A673 (cell line): ENCODE measurements at places on chromosomes 16 and 17. TPM values are rescaled to one million over a fixed set of nuclear protein-coding genes. Genes with fewer than 3 reads are reported as not detected.

DNA sequence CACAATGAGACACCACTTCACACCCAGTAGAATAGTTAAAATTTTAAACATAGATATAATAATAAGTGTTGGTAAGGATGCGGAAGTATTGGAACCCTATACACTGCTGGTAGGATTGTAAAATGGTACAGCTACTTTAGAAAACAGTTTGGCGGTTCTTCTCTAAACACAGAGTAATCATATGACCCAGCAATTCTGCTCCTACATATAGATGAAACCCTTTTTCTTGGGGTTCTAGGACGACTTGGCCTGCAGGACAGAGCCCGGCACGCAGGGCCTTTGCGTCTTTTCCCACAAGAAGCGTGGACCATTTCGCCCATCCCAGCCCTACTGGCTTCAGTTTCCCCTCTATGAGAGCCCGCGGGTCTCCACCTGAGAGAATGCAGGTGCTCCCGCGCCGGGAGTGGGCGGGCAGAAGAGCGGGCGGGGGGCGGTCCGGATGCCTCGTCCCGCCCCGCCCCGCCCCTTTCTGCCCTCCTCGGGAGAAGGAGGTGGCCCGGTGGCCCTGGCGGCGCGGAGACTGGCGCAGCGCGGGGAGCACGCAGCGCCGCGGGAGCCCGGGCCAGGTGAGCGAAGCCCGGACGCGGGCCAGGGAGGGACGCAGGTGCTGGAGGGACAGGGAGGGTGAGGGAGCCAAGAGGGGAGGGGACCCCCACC is at the start of gene SDR42E2:
TSS of gene SDR42E2 (plus strand) at position 508 of the 657 bp plus-strand sequence. CDS start 3,077 bp downstream, outside the sequence.
- H3K36me3 ChIP-seq = no peaks in the 10 kb centered on the region
- H3K27me3 ChIP-seq = peaks cover 11% of the 10 kb centered on the region
- no peak within 1 kb of the TSS for H3K4me3 ChIP-seq
- H3K4me1 ChIP-seq = no peaks in the 10 kb centered on the region
- no peak within 1 kb of the TSS for H3K27ac ChIP-seq

Gene HAP1
- 1.4 and 1.5 TPM in 2 replicates for total RNA-seq

DNA sequence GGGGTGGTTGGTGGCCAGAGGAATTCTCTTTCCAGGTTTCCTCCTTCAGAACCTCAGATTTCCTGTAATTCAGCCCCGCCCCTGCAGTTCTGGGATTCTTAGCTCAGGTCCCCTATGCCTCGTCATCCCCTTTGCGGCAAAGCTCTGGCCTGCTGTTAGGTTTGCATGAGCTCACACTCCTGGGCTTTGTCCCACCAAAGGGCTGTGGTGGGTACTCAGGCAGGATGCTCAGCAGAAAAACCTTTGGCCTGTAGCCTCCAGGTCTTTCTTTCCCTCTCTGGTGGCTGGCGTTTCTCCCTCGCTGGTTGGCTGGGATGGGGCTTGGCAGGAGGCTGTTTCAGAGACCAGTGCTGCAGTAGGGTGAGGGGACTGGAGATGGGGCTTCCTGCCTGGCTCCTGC is 9.6 kb upstream of the PLEKHG4 start:
- H3K27ac ChIP-seq = no peak overlapping the region
- no peak for DNase-seq
- H3K27me3 ChIP-seq = no peaks in the 10 kb centered on the region
- no peaks in the 10 kb centered on the region for H3K4me1 ChIP-seq

DNA sequence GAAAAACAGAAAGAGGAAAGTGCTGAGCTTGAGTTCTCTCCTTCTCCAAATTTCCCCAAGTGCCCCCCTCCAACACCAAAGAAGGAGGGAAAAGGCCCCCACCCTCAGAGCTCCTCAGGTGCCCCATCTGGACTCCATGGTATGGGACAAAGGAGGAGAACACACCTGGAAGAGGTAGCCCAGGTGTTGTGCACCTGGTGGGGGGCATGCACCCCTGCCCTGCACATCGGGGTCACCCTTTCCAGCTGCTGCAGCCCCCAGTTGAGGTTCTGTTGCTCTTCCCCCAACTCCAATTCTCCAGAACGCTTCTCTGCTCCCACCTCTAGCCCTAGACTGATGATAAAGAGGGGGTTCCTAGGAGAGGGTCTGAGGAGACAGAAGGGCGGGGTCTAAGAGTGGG is 3.0 kb upstream of the COL1A1 start:
- H3K36me3 ChIP-seq = no peaks in the 10 kb centered on the region
- DNase-seq = no peak
- peaks cover 22% of the 10 kb centered on the region for H3K4me1 ChIP-seq

DNA sequence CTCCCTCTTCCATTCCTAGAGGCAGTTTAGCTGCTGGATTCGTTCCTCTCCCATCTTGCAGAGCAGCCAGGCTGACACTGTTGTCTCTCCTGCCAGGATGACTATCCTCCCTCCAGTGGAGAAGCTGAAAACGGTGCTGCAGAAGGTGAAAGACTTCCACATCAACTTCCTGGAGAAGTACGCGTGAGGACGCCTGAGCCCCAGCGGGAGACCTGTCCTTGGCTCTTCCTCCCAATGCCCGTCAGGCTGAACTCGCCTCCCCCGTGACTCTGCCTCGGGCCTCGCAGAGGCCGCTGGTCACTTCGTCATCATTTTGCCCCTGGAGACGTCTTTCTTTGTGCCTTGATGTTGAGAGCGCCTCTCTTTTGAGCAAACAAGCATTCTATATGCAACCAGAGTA is 44.6 kb downstream of the GPT2 start:
- H3K27ac ChIP-seq = no peak overlapping the region
- H3K27me3 ChIP-seq = no peaks in the 10 kb centered on the region
- peaks cover 19% of the 10 kb centered on the region for H3K36me3 ChIP-seq

DNA sequence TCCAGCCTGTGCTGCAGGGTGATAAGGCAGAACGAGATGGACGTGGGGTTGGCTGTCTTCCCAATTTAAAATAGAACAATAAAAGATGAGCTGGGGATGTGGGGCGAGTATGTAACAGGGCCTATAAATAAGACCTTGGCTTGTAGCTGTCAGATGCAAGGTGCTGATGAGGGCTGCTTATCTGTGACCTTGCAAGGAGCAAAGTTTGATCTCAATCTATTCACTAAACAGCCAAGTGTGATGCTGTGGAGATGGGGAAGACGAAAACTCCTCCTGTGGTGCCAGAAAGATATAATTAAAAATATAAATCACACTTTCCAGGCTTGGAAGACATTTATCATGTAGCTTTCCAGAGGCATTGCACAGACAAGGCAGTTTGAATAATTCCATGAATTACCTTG is 26.7 kb upstream of the TEX2 start:
- no peak for DNase-seq
- H3K27ac ChIP-seq = no peak overlapping the region
- H3K36me3 ChIP-seq = no peaks in the 10 kb centered on the region
- H3K4me3 ChIP-seq = no peak overlapping the region
- no peaks in the 10 kb centered on the region for H3K27me3 ChIP-seq

Gene EVPL
- 0.15 and 0.21 TPM in 2 replicates for total RNA-seq

- H3K27me3 ChIP-seq = no peaks in the 10 kb centered on the region
- no peak overlapping the region for H3K4me3 ChIP-seq
- H3K4me1 ChIP-seq = no peaks in the 10 kb centered on the region
- H3K27ac ChIP-seq = no peak overlapping the region
- no peaks in the 10 kb centered on the region for H3K36me3 ChIP-seq
- DNase-seq = peak; percentile 6
These were observed 19.3 kb downstream of the ANKFN1 start for GRCh38 chr17:56172517-56172982.

DNA sequence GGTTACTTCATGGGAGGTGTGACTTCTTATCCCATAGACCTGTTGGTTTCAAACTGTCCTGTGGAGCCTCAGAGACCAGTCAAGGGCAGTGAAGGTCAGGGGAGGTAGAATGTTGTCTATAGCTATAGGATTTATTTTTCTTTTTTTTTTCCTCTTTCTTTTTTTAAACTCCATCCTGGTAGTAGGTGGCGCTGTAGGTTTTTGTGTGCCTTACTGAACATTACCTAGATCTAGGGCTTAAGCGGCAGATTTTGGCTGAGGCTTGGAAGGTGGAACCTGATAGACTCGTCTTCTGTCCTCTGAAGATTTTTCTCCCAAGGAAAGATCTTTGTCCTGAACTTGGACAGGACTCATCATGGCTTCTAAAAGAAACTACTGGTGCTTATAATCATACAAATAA is 8.2 kb upstream of the LASP1NB start:
- H3K27me3 ChIP-seq = no peaks in the 10 kb centered on the region
- no peaks in the 10 kb centered on the region for H3K4me1 ChIP-seq
- H3K27ac ChIP-seq = no peak overlapping the region
- DNase-seq = no peak
- H3K4me3 ChIP-seq = no peak overlapping the region

Gene KCNJ12
- total RNA-seq = 1.2 and 2.1 TPM in 2 replicates
